ENCODE measurements at places on chromosomes 11 and 22. TPM values are rescaled to one million over a fixed set of nuclear protein-coding genes. Genes with fewer than 3 reads are reported as not detected.

DNA sequence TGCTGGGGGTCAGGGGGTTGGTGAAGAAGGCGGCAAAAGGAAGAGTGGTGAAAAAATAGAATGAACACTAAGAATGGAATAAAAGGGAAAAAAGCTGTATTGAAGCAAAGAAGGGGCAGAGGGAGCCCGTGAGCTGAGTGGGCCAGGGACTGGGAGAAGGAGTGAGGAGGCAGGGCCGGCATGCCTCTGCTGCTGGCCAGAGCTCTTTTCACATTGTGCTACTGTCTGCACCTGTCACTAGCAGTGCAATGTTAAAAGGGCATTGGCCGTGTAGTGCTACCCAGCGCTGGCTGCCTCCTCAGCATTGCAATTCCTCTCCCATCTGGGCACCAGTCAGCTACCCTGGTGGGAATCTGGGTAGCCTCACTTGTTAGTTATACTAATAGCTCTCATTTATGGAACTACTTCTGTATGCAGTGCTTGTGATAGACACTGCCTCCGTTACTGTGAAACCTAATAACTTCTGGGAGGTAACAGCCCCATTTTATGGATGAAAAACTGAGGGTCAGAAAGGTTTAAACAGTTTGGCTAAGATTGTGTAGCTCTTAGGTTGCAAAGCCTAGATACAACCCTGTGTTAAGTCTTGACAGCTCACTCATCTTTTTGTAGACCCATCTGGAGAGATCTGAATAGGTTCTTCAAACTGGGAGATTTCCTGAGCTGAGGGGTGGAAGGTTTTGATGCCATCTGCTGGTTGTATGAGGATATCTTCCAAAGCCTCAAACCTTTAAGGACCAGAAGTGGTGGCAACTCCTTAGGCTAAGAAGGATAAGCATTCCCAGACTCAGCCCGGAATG, 8.5 kb downstream of the YPEL4 start:
- DNase-seq, result no peak

DNA sequence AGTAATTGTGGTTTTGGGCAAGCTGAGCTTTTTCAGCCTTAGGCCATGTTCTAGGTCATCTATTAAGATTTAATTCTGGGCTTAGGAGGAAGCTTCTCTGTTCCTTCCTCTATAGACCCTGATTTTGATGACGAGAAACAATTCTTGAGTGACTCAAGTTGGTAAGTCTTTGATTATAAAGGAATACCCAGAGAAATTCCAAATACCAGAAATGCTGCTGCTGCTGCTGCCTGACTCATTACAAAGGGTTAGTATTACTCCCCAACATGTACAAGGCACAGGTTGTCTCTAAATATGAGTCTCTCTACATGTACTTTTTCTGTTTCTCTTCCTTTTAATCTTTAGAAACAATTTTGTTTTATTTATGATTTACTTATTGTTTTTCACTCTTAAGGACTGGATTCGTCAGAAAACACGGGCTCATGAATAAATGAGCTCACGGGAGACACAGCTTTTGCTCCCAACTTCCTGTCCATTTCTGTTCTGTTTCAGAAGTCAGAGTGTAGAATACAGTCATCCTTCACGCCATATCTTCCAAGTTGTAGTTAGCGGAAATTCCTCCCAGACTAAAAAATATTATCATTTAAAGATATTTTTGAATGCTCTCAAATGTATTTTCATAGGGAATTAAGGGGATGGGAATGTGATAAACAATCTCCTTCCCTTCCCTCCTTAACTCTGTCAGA, 31.8 kb upstream of the RBMXL2 start:
- no peak for DNase-seq

GRCh38 chr11:104999721-105000120, 23.2 kb downstream of the CASP5 start:
- no peak for DNase-seq

DNA sequence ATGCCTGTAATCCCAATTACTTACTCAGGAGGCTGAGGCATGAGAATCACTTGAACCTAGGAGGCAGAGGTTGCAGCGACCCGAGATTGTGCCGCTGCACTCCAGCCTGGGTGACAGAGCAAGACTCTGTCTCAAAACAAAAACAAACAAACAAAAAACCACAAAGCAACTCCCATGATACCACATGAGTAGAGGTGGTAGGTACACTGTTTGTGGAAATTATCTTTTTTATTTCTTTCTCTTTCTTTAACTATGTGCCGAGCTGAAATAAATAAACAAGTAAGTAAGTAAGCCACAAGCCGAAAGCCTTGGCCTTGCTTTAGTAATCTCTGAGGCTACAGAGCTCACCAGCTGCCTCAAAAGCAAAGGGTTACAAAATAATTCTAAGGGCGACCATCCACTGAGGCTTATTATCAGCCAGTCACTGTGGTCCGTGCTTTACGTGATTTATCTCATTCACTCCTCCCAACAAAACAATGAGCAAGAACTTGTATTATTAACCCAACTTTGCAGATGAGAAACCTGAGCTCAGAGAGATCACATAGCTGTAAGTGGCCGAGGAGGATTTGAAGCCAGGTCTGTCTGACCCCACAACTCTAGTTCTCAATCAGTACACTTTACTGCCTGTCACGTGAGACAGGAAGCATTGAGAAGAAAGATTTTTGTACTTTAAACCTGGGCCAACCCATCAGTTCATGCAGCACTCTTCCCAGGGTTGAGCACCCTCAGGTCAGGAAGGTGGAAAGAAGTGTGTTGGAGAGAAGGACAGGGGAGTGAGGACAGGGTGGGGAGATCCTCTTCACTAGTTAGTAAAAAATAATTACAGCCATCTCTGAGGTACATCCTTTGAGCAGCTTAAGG, 69.8 kb upstream of the MTMR2 start:
- no peak for DNase-seq

Gene SCUBE2
- 0.22 TPM for total RNA-seq

Gene TREH
- total RNA-seq, result 2.8 TPM
